ENCODE measurements at places on chromosomes 6 and 20. TPM values are rescaled to one million over a fixed set of nuclear protein-coding genes. Genes with fewer than 3 reads are reported as not detected.

GUCA1A gene
- not detected for total RNA-seq

NFYA gene
- total RNA-seq, result 14.2 TPM

GSTA1 gene
- not detected for total RNA-seq

BFSP1 gene
- 3.5 TPM for total RNA-seq

DUSP15 gene
- total RNA-seq, result 9.9 TPM

TRIM15 gene
- not detected for total RNA-seq

DNA sequence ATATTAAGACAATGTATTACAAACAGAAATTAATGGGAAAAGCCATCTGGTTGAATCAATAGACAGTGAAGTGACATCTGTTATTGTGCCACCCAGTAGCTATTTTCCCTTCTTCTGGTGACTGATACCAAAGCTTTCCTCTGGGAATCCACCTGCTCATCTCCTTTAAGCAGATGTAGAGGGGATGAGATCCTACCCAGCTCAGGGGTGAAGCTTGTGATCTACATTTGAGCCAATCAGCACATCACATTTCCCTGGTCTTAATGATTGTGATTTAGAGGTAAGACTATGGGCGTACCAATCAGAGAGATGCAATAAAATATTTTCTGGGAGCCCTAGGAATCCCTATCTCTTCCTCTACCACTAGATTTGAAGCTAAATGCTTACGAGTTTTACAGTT, 782.9 kb downstream of the PTPRT start:
- no peak for DNase-seq

- no peak for DNase-seq
Measured at GRCh38 chr6:16494793-16495192, 256.4 kb downstream of the GMPR start.

DNA sequence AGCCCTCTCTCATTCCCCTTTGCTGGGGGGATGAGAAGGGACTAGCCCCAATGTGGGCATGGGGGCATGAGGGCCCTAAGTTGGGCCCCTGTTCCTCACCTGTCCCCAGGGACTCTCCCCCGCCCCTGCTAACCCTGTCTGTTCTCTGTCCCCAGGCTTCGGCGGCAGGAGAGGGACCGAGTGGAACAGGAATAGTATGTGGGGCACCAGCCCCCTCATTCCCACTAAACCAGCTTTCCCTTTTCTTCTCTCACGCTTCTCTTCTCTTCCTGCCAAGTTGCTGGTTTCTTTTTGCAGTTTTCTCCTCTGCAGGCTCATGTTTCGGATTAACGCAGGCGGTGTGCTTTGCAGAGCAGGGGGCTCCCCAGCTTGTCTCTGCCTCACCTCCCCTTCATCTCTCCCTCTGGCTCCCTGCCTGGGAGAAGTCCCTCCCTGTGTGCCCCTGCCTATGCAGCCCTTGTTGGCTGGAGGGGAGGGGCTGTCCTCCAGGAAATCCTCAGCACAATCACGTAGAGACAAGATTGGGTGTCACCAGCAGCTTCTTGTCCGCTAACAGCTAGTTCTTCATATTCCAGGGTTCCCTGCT, 7.9 kb downstream of the TMEM63B start:
- no peak for DNase-seq

GRCh38 chr6:76578746-76579145, 506.3 kb upstream of the IMPG1 start:
- DNase-seq, result no peak

DNA sequence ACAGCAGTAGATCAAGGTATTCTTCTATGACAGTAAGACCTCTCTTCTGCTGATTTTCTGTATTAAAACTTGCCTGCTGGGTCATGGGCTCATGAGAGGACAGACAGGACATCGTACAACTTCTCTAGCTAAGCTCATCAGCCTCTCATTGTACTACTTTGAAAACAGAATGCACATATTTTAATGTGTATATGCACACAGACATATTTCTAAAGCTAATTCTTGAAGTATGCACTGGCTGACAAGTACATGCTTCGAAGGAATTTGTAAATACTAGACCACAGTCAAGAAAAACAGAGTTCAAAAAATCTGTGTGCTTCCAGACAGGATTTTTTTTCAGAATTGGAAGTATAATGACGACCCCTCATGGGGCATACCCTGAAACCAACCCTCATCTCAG, 81.7 kb upstream of the CD83 start:
- no peak for DNase-seq

- no peak for DNase-seq
Measured at GRCh38 chr6:140897804-140898573, 1234.7 kb upstream of the GJE1 start.

- no peak for DNase-seq
Measured at GRCh38 chr6:142275236-142276006, 26.4 kb upstream of the ADGRG6 start.

DNA sequence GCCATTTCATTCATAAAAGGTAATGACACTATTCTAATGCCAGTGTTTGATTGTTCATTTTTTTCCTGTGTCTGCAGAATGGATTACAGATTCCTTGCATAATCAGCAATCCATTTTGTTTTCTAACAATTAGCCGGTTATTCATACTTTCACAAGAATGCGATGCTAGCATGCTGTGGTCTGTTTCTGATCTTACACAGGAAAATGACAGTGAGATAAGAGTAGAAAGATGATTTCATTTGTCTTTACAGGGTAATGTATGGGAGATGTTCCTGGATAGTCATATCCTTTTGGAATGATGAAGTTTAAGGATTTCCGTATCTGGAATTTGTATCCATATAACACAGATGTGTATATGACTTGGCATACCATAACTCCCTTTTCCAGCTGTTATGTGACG, 207.3 kb downstream of the FARS2 start:
- no peak for DNase-seq

DNA sequence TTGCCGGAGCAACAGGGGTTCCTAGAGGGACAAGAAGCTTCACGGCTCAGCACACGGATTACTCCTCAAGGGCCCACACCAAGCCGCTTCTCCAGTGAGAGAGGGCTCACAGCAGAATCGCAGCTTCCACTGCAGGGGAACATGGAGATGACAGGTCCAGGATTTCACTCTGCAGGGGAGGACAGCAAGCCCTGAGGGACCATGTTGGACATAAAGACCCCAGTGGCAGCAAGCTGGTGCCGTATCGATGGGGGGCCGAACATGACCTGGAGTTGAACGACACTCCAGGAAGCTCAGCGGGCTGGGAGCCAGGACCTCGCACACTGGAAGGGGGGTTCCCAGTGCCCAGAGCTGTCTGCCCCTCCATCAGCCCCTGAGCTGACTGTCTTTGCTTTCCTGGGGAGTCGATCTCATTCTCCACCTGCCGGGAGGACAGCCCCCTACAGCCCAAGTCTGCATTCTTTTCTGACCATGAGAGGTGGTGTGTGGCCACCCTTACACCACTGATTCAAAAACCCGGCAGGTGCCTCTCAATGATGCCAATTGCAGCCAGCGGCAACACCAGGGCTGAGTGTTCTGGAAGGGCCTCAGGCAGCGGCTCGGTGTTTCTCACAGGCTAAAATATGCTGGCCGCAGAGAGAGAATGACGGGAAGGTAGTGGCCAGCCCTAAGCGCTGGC, 194.5 kb upstream of the CDH4 start:
- no peak for DNase-seq

DNA sequence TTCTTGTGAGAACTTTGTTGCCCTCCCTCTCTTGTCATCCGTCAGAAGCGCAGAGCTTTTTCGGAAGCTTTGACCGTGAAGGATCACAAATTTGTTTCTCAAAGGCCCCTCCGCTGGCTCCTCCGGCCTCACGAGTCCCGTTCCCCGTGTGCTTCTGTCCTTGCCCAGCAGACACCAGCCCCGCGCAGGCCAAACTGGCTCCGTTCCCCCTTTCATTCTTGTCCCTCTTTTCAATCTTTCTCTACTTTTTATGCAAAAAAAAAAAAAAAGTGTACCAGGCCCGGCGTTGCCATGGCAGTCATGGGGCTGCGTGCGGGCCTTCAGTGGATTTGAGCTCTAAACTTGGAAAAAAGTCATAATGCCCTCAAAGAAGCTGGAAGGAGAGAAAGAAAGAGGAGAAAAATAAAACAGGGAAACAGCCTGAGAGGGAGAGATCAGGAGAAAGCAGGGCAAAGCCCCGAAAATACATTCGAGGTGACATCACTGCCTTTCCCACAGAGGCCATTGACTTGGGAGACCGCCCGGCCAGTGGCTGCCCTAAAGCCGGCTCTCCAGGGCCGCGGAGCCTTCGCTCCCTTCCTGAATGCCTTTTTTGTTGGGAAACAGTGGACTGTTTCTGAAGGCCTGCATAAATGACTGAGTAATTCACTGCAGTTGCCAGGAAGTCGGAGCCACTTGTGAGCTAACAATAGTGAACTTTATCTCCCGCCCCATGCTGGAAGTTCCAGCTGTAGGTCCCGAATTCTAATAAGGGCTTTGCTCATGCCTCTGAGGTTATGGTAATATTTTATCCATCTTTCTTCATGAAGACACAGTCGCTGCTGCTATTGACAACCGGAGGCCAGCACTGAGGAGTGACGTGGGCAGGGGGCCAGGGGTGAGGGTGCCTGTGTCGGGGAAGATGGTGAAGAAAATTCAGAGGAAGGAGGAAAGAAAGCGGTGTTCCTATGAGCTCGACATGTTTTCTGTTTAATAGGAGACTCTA, 670.9 kb downstream of the QKI start:
- peak; percentile 83 for DNase-seq

All from fibroblast of the aortic adventitia (primary cell).